Left renal cortex interstitium (tissue), 4 donors: ENCODE measurements at places on chromosomes 16 and 17.

DNA sequence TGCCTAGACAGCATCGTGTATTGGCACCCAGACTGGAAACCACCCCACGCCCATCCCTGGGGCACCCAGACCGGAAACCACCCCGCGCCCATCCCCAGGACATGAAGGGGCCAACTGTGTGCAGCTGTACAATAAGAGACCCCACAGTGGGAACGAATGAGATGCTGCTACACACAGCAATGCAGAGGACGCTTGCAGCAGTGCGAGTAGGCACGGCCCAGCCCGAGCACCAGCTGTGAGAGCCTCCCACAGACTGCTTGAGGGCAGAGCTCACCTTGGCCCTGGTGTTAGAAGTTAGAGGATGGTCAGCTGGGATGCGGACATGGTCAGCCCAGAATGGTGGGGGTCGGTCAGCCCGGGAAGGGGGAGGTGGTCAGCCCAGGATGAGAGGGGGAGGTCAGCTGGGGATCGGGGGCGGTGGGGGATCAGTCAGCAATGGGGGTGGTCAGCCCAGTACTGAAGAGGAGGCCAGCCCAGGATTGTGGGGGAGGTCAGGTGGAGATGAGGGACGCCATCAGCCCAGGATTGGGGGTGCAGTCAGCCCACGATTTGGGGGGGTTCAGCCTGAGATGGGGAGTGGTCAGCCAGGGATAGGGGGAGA, 340.0 kb downstream of the C16orf95 start:
- DNase-seq, result no peak

GRCh38 chr17:798246-798645, 16.1 kb downstream of the MRM3 start:
- no peak for DNase-seq

- DNase-seq, result no peak
Measured at GRCh38 chr17:56809820-56810179, 23.9 kb downstream of the C17orf67 start.

DNA sequence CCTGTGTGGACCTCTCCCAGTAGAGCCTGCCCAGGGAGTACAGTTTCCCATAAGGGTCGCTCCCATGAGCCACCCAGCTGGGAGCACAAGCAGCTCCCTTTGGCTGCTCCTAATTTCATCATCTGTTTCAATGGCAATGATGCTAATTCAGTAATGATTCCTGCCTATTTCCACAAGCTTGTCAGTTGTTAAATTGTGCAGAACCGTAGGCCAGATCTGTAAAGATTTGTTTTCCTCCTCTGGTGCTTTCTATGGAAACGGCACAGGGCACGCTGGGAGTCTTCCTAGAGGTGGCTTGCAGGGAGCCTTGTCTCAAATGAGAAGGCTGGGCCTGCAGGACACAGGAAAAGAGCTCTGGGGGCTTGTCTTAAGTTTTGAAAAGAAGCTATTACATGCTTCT, 223.7 kb downstream of the CBLN1 start:
- DNase-seq, result no peak

DNA sequence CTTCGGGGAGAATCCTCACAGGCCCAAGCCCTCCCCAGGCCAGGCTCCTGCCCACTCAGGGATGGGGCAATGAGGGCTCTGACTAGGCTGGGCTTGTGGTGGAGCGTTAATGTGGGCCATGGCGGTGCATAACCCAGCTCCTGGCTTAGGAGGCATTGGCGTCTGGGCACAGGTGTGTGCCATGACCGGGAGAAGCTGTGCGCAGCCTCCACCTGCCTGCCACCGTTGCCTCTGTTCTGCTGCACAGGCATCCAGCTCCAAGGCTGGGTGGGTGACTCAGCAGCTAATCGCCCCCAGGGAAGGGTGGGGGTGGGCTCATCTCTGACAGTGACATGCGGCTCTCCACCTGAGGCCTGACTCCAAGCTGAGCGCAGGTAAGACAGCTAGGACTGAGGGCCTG, 3.5 kb upstream of the ARHGAP27 start:
- no peak for DNase-seq

GRCh38 chr16:10878644-10879501, 1.9 kb downstream of the CIITA start:
- DNase-seq, result no peak

- DNase-seq, result no peak
Measured at GRCh38 chr16:3215601-3216262, 19.2 kb downstream of the ZNF200 start.

GRCh38 chr17:65532101-65532890, 29.2 kb downstream of the AXIN2 start:
- no peak for DNase-seq

DNA sequence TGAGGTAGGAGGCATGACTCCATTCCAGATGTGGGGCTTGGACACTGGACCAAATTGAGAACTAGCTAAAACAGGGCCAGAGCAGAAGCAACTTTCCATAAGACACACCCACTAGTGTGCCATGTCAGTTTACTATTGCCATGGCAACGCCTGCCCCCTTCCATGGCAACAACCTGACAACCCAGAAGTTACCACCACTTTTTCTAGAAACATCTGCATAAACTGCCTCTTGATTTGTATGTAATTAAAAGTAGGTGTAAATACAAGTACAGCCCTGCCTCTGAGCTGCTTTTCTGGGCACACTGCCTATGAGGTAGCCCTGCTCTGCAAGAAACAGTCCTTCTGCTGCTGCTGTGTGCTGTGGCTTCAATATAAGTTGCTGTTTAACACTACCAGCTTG, 19.5 kb upstream of the SCNN1B start:
- no peak for DNase-seq

DNA sequence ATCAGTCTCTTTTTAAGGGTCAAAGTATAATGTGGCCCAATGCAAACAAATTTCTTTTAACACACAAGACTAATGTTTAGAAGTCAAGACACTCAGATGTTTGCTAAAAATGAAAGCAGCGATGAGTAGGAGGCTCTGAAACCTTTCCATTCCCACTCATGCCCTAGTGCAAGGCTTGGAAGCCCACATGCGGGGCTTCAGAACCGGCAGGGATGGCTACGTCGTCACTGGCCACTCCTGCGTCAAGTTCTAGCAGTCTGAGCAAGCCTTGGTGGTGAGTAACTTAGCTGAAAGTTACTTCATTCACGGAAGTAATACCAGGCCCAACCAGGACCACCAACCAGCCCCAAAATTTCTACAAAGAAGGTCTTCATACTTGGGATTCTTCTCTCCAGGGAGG, 14.8 kb upstream of the TMED6 start:
- DNase-seq, result no peak

DNA sequence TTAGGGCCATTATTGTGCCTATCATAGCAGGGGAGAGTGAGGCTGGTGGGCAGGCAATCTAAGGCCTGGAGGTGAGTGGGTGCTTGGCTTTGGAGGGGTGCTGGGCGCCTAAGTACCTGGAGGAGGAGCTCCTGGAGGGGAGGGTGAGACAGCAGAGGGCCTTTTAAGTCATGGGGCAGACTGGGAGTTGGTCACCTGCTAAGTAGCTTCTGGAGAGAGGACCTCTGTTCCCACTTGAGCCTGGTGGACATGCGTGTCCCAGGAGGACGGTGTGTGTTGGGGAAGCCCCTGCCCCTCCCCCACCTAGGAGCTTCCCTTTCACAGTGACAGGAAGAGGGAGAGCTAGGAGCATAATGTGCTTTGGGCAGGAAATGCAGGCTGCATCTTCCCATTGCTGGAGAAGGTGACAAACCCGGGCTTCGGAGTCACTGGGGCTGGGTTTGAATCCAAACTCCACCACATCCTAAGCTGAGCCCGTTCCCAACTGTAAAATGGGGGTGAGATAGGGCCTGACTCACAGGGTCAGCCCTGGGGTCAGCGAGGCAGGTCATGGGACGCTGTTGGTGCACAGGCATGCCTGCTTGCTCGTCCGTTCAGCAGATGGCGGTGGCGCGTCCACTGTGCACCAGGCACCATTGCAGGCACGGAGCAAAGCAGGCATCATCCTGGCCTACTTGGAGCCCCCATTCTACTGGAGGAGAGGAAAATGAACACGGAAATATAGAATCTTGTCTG, 37.9 kb downstream of the CMIP start:
- no peak for DNase-seq

DNA sequence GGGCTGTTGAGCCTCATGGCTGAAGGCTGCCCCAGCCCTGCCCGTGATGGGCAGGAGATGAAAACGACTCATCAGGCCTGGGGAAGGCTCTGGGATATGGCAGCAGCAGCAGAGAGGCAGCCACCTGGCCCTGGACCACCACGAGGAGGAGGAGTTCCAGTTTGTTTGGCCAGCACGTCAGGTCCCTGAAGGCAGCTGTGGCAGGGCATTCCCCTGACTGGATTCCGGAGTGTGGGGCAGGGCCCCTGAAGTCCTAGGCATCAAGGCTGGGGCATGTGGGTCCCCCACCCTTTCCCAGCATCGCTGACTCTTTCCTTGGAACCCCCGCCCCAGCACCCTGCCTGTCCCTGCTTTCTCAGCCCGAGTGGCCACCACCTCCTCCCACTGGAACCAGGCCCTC, 197.4 kb downstream of the ZNF423 start:
- DNase-seq, result no peak
